Activated B cell treated with CpG ODN at 0.5 μM for 24 hours (primary cell): ENCODE measurements at places on chromosomes 4 and X.

GRCh38 chr4:48998440-48998839, 12.4 kb downstream of the CWH43 start:
- no peak for DNase-seq

- DNase-seq: no peak
Observed at GRCh38 chr4:78767350-78767749, 8.8 kb upstream of the BMP2K start.

- peak; percentile 63 for DNase-seq
Observed at GRCh38 chr4:10115797-10116568, 616 bp downstream of the WDR1 start.

DNA sequence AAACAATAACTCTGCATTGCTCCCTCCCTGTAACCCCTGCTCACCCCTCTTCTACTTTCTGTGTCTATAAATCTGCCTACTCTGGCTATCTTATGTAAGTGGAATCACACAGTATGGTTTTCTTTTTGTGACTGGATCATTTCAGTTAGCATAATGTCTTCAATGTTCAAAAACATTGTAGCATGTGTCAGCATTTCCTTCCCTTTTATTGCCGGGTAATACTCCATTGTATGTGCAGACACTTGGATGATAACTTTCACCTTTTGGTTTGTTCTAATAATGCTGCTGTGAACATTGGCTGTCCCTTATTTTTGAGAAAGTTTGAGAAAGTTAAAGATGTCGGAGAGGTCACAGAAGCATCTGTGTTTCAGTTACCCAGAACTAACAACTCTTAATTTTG, 60.6 kb upstream of the TLR2 start:
- DNase-seq: no peak

GRCh38 chrX:19702856-19703255, 184.5 kb downstream of the SH3KBP1 start:
- DNase-seq: no peak

DNA sequence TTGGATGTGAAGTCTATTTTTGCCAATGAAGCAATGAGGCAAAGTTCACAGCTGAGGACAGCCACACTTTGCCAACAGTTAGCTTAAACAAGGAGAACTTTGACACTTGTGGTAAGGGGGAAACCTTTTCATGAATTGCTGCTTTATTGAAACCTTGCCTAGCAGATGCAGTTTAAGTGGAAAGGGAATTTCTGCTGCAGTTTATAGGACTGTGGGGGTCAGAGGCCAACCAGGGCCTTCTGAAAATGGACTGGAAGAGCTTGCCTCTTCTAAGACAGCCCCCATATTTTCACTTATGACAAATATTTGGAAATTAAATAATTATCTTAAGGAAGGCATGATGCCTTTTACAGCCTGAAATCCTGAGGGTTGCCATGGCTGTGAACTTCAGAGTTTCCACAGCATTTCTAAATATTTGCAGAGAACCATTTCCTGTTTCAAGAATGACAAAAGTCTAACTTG, 550.3 kb downstream of the RAB28 start:
- no peak for DNase-seq

DNA sequence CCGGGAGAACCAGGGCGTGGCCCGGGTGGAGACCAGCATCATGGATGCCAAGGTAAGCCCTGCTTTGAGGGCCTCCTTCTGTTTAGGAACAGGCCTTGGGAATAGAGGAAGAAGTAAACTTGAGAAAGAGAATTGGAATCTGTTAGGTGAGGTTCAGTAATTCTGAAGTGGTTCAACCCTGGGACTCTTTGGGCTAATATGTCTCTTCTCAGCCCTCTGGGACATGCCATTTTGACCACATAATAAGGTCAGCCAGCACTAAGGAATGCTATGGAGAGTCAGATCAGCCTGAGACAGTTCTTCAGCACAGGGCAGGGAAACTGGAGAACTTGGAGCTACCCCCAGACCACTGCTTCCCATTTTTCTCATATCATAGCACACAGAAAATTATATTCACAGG, 63.3 kb upstream of the PRPS1 start:
- DNase-seq: no peak

DNA sequence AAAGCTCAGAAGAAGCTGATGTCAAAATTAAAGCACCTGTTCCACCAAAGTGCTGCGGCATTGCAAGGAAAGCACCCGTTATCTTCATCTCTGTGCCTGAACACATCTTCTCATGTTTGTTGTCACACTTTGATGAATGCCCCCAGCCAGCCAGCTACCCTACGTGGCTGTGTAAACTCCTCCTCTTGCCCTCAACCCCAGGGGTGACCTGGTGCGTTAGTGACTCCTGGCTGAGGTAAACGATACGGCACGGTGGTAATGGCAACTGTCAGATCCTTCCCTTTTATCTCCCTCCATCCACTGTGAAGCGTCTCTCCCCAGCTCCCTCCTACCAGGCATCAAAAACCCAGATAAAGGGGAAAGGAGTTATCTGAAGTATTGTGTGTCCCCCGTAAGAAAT, 90.6 kb upstream of the WWC2 start:
- no peak for DNase-seq

- no peak for DNase-seq
Observed at GRCh38 chr4:128256539-128256938, 31.1 kb downstream of the PGRMC2 start.

DNA sequence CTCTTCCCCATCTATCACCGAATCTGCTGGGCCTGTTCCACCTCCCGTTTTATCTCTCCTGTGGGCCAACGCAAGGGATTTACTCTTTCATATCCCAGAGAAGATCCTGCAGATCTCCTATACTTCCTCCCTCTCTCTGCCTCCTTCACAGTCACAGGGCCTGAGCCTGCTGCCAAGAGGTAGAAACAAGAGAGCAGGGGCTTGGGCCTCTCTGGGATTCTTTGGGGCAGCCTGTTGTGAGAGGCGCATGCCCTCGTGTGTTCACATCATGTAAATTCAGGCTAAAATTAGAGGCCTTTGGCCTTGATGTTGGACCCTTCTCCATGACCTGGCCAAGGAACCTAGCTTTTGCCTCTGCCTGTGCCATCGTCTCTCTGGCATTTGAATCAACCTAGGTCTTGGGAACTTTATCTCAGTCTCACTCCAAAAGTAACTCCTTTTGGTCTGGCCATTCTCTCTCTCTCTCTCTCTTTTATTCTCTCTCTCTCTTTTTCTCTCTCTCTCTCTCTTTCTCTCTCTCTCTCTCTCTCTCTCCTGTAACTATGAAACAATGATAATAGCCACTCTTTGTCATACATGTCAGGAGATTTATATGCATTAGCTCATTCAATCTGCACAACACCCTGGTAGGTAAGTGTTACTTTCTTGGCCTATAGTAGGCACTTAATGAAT, 20.0 kb upstream of the EFNB1 start:
- DNase-seq: no peak

DNA sequence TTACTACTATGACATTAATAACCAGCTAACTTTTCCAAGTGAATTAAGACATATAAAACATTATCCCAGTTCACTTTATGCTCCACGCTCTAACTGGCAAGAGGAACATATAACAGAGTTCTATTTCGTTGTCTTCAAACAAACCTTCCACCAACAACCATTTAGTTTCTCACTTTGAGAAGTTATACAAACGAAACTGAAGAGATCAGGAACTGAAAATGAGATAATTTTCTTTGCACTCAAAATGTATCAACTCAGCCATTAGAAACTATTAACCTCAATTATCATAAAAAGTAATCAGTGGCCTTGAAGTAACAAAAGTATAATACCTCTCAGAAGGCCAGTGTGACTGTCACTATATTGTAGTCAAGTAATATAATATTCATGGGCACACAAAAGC, 70.1 kb downstream of the CHM start:
- no peak for DNase-seq

DNA sequence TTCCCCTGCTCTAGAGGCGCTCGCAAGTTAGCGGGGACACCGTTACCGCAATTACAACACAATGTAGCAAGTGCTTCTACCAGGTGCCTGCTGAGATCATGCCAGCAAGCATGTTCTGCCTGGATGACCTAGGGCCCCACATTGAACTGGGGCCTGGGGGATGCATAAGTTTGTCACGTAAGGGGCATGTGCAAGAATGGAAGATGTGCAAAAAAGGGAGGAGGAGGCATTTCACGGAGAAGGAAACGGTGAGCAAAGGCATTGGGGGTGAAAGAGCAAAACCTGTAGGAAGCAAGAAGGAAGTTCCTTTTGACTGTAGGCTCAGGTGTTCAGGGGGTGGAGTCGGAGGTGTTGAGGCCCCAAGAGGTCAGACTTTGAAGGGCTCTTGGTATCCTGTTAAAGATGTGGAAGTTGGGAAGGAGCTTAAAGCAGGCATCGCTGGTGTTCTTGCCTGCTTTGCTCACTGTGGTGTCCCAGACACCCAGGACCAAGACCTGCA, 602 bp upstream of the SCARB2 start:
- no peak for DNase-seq

DNA sequence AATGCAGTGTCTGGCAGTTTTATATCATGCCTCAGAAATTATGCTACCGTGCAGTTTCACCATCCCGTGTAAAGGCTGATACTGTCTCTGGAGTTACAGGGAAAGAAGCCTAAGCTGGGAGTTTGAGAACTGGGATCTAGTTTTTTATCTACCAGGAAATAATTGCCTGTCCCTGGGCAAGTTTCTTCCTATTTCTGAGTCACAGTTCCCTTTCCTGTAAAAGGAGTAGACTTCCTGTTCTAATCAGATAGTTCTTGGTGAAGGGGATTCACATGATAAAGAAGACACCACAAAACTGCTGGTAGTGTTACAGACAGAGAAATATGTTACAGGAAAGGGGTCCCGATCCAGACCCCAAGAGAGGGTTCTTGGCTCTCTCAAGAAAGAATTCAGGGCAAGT, 17.1 kb downstream of the HERC3 start:
- no peak for DNase-seq

DNA sequence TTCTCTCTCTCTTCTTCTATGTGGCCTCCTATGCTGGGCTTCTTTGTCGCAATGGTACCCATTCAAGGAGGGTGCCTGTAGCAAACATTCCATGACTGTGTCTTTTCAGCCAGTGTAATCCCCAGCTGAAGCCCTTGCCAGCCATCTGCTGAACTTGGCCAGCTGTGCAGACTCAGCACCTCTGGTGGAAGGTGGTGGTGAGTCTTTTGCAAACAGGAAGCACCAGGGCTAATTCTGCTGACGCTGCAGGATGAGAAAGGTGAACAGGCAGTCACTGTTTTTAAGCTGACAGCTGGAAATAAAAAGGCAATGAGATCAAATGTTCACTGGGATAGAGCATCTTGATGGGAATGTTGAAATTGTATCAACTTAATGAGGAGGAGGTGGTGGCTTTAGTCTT, 298.7 kb upstream of the CLNK start:
- no peak for DNase-seq

GRCh38 chrX:154378059-154378798, 866 bp upstream of the EMD start:
- peak; percentile 83 for DNase-seq

GRCh38 chr4:181525634-181526033, 717.6 kb upstream of the TENM3 start:
- DNase-seq: no peak

DNA sequence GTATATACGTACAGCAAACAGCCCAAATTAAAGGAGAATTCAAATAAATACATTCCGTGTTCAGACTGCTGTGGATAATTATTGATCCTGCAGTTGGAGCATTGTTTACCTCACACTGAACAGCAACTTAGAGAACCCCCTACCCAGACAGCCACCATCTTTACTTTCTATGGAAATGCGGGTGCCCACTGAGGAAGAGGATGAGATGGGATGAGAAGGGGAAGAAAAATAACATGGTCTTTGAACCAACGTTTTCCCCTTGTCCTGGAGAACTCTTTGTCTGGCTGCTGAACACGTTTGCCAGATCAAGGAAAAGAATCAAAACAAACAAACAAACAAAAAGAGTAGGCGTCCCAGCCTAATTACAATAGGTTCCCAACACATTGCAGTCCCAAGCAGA, 1.5 kb downstream of the TSPAN5 start:
- no peak for DNase-seq

DNA sequence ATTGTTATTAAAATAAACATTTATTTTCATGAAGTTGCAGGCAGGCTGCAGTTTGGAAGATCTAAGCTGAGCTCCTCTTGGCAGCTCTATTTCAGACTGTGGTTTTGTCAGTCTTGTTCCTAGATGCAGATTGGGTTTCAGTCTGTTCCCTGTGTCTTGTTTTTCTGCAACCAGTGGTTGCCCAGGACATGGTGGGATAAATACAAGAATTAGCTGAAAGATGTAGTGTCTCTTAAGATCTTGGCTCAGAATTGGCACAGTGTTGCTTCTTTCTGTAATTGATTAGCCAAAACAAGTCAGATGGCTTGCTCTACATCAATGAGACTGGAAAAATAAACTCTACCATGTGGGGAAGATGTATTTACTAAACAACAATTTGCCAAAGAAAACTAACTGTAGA, 283.0 kb upstream of the BOD1L1 start:
- no peak for DNase-seq

DNA sequence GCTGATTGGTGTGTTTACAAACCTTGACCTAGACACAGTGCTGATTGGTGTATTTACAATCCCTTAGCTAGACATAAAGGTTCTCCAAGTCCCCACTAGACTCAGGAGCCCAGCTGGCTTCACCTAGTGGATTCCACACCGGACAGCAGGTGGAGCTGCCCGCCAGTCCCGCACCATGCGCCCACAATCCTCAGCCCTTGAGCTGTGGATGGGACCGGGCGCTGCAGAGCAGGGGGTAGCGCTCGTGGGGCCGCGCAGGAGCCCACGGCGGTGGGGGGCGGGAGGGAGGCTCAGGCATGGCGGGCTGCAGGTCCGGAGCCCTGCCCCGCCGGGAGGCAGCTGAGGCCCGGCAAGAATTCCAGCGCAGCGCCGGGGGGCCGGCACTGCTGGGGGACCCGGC, 30.7 kb downstream of the MEPE start:
- DNase-seq: no peak

DNA sequence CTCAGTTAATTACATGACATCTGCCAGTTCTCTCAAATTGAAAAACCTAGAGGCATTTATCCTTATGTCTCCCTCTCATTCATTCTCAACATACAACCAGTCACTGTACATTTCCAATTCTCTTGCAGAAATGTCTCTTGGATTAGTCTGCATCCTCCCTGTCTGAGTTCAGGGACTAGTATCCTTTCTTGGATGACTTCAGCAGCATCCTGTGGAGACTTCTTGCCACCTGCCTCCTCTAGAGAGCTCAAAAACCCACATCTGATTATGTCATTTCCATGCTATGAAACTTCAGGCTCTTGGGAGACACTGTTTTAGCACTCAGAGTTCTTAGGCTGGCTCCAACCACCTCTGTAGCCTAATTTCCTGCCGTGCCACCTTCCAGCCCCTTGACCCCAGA, 515.1 kb upstream of the DIPK2B start:
- DNase-seq: no peak

GRCh38 chr4:102554482-102554881, 53.3 kb downstream of the NFKB1 start:
- DNase-seq: no peak

- no peak for DNase-seq
Observed at GRCh38 chrX:16826207-16826606, 39.9 kb downstream of the TXLNG start.

- no peak for DNase-seq
Observed at GRCh38 chr4:82419451-82419850, 10.8 kb downstream of the HNRNPDL start.

GRCh38 chr4:47899639-47900038, 14.7 kb downstream of the NFXL1 start:
- DNase-seq: no peak
